Cortex of kidney (tissue), 1 donor: ENCODE measurements at places on chromosomes 6 and 20.

DNA sequence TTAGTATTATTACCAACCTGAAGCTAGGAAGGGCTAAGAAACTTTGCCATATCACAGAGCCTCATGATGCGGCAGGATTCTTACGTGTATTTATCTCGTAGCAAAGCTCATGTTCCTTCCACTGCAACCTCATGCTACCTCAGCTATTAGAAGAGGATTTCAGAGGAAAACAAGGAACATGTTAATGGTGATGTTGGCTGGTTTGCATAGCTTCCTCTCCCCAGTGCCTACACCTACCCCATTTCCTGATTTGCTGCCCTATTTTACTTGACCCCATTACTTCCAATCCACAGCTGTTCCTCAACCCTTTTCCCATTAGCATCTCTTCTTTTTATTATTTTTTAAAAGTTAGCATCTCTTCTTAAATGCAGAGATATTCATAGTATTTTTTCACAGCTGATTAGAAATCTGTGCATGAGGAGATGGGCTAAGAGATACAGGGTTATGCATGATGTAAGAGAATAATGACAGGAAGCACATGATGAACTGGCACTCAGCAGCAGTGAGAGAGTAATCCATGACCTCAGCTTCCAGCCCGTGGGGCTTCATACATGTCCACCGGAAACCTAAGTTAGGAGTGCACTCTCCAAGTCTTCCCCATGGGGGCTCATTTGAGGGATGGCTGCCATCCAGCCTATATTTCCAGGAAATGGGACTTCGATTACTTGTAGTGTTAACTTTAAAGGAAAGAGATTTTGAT, 106.1 kb upstream of the ASF1A start:
- no peak for DNase-seq

DNA sequence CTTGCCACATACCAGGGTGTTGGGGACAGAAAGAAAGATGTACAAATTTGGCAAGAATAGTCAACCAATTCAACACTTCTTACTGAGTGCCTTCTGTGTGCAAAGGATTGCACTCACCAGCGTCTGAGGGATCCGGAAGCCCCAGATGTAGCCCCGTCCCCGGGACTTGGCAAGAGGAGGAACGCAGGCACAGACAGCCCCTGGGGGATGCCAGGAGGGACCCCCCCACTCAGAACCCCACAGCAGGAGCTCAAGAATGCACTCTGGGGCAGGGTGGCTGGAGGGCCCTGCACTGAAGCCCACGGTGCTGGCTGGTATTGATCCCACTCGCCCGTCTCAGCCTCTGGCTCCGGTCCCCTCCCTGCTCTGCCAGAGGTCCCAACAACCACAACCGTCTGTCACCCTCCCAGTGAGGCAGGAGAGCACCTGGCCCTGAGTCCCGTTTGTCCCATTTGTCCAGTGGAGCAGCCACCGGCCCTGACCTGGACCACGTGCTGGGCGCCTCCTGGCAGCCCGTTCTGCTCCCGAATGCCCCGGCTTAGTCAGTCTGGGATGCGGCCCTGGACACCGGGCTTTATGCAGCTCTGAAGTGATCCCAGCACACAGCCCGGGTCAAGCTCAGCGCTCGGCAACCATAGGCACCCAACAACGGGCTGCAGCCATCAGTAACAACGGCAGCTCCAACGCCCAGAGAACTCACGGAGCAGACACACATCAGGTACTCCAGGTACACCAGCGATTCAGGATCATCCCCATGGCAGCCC, 128.7 kb downstream of the DLL1 start:
- DNase-seq: no peak

DNA sequence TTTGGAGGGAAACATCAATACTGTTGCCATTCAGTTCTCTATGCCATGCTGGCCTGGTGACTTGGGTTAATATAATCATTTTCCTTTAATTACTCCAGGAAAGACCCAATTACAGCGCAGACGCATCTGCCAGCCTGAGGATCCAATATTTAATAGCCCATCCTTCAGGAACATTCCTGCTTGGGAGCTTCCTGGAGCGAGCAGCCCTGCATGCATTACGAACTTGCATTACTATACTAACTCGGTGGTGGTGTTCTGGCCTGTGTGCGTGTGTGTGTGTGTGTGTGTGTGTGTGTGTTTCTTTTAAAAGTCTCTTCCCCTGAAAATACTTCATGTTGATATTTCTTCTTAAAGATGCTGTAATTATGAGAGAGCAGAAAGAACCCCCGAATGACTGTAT, 26.5 kb downstream of the PMEPA1 start:
- DNase-seq: no peak

DNA sequence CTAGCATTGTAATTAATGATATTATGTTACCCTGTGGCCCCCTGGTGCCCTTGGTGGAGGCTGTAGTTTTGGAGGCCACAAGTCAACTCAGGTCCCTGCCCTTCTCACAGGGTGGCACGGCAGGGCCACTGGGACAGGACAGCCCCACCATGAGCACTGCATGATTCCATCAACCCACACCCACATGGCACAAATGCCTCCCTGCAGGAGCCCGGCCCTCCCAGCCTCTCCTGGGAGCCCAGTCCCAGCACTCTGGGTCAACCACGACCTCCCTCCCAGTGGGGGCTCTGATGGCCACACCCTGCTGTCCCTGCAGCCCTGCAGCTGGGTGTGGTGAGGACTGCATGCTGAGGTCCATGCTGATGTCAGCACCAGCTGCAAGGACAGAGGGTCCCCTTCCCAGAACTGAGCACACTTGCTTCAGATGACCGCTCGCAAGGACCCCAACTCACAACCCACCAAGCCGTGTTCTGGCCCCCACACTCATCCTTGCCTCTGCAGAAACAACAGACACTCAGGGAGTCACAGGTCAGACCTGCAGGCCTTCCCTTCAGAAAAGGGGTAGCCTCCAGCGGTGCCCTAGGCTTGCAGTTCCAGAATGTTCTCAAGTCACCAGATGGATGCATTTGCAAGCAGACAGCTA, 15.7 kb upstream of the CST7 start:
- DNase-seq: no peak

DNA sequence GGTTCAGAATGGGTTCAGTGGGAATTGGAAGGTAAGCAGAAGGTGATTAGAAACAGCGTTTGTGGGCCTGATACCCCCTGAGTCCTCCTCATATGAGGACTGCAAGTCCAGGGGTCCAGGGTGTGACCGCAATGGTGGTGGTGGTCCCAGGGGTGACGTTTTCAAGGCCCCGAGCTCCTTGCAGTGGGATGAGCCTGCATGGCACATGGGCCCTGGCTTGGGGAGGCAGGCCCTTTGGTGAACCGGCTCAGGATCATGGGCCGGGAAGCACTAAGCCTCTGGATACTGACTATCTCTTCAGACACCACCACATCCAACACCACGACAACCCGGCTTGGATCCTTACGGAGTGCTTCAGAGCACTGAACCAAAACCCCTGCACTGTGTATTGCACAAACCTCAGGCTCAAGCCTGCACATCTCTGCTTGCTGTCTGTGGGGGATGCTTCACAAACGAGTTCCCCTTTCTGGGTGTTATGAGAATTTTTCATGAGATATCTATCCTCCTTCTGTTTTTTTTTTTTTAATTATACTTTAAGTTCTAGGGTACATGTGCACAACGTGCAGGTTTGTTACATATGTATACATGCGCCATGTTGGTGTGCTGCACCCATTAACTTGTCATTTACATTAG, 67.9 kb downstream of the STK35 start:
- DNase-seq: no peak

DNA sequence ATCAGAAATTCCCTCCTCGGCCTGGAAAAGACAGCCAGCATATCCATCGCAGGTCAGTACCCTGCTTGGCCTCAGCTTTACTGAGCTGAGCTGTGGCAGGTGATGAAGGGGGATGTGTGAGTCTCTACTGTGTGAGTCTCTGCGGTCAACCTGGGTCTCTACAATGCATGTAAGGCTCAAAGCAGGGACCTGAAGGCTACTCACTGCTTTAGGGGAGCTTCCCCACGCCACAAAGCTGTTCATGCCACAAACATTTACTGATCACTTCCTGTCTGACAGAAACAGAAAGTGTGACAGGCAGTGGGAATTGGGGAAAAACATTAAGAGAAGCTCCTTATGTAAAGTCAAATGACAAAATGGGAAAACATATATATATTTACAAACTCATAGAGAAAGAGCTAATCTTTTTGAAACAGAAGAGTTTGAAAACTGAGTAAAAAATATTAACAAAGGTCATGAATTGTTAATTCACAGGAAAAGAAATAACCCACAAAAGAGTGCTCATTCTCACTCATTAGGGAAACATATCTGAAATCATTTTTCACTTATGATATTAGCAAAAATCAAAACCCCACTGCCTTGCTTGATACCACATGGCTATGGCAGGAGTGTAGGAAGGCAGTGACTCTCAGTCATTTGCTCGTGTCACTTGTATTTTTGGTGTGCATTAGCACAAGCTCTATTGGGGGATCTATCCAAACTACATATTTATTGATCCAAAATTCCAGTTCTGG, 5.8 kb downstream of the BTN3A3 start:
- no peak for DNase-seq

GRCh38 chr6:162651505-162651904, 76.1 kb downstream of the PRKN start:
- no peak for DNase-seq

DNA sequence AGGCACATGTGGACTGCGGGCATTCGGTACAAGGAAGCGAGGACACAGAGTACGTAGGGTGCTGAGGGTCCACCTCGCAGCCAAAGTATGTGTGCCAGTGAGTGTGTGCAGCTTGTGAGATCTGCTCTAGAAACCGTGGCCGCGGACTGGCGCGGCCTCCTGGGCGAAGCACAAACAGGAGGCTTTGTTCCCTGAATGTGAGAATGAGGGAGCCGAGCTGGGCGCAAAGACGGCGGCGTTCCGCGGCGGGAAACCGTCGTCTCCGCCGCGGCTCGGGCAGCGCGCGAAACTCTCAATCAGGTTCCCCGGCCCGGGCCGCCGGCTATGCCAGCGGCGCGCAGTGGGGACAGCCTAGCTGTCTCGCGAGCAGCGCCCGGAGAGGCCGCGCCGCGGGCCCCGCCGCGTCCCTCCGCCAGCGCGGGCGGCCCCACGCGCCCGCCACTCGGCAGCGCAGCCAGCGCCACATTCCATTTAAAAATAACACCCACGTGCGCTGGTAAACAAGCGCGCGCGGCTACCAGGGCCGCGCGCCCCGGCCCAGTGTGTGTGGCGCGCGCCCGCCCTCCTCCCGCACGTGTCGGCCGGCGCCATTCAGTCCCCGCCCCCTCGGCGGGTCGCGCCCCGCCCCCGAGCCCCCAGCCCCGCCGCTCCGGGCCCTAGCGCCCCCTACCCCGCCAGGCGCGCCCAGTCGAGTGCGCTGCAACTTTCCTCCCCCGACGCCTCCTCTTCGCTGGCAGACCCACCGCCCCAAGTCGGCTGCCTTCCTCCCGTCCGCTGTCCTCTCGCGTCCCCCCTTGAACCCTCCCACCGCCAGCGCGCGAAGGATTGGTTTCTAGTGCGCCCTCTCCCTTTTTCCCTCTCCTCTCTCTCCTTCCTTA, 3.0 kb upstream of the FOXO3 start:
- DNase-seq: no peak

- DNase-seq: no peak
These were observed 12.1 kb upstream of the PRL start for GRCh38 chr6:22308939-22309338.

GRCh38 chr6:76914737-76915136, 548.6 kb downstream of the HTR1B start:
- no peak for DNase-seq

DNA sequence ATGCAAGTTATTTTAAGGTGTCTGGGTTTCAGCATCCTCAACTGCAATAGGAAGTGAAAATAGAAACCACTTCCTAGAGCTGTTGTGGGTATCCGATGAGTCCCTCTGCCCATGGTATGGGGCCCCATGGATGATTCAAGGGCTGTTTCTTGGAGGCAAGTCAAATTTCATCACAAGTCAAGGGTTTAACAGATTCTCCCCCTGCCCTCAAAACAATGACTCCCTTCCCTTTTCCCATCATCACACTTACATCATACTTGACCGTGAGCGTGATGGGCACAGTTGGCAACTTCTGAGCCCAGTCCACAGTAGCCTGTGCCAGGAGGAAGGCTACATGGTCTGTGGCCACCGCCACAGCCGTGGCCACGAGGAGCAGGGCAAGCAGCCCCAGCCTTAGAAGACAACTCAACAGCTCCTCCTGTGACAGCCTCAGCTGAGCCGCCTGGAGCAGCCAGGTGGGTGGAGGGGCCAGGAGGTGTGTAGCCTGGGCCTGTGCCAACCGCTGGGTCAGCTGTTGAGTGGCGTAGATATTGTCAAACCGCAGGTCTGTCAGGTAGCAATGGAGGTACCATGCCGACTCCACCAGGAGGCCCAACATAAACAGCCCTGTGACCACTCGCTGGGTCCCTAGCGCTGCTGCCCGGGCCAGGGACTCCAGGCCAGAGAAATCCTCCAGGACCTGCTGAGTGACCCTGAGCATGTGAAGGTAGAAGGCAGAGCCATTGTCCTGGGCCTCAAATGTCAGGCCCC, 5.2 kb downstream of the OCSTAMP start:
- DNase-seq: no peak

GRCh38 chr6:39114388-39114703, 640 bp downstream of the SAYSD1 start:
- no peak for DNase-seq

DNA sequence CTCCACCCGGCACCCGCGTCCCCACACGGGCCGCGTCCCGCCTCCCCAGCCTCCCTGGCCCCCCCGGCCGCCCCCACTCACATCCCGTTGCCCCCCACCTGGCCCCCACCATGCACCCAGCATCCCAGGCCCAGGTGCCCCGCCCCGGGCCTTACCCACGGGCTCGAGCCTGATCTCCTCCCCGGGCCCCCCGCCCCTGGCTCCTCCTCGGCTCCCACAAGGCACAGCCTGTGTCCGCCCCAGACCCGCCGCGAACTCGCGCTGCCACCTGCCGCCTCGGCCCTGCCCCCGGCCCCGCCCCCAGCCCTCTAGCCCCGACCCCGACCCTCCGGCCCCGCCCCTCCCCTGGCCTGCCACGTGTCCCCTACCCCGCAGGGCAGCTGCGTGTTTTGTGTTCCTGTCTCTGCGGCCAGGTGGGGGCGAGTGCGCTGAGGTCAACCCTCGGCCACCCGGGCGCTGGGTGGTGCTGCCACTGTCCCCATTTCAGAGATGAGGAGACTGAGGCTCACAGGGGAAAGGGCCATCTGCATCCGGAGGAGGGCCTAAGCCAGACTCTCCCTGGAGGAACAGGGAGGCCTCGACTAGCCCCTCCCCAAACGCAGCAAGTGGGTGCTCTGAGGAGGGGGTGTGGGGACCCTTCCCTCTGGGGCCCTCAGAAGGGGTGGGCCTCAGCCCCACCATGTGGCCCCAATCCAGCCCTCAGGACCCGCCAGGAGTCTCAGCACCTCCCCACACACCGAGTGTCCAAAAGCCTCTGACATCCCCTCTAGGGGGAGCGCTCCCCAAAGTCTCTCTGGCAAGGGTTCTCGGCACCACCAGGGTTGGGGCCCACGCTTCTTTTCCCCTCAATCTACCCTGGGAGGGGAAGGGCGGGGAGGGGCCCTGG, 99.8 kb downstream of the TAF4 start:
- no peak for DNase-seq

GRCh38 chr20:46013829-46014516, 5.3 kb downstream of the MMP9 start:
- DNase-seq: no peak

DNA sequence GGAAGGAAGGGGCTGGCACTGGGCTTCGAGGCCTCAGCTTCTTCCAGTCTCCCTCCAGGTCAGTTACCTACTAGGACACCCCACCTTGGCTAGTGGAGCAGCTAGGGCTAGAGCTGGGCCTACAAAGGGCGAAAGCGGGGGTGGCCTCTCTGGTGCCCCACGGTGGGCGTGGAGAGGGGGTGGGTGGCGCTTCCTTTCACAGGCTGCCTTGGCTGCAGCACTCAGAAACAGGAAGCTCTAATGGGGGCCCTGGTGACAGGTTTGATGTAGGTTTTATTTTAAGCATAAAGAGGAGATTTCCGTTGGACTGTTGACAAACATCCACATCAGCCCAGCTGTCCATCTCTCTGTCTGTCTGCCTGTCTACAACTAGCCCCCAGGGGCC, 13.4 kb downstream of the FAM110A start:
- DNase-seq: no peak
